Large intestine (tissue), 12 donors: ENCODE measurements at places on chromosomes 1 and 21.

DNA sequence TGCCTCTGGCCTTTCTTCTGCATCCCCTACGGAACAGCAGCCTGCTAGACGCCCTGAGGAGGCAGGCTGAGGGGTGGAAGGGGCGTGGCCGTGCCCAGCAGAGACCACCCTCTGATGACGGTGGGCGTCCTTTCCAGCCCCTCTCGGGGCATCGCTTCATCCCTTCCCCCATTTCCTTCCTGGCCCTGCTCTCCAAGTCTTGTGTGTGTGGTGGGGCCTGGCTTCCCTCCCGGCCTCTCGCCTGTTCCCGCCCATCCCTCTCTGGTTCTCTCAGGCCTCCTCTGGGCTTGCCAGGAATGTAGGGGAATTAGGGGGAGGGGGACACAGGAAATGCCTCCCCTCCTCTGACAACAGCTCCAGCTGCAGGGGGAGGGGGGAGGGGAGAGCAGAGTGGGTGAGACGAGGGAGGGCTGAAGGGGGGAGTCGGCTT lies 51.1 kb downstream of the SKI start:
- peaks cover 62% of the 10 kb centered on the region for H3K4me1 ChIP-seq
- no peak overlapping the region for H3K4me3 ChIP-seq
- peak; percentile 91 for DNase-seq
- peaks cover 16% of the 10 kb centered on the region for H3K36me3 ChIP-seq
- peak overlapping the region; percentile 75 for H3K27ac ChIP-seq

DNA sequence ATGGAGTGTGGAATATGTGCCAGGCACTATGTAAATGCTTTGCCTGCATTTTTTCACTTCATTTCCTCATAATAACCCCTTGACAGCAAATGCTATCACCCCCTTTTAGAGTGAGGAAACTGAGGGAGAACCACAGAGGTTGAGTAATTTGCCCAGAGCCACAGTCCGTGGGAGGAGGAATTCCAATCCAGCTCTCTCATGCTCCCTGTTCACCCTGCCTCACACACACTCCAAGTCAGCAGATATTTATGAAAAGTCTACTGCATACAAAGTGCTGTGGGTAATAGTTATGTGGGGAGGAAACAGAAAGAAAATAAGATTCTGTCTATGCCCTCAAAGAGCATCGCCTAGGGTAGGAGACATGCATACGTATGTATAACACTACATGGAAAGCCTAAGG lies 30.9 kb upstream of the RBM15 start:
- peaks cover 8% of the 10 kb centered on the region for H3K27me3 ChIP-seq
- no peak for DNase-seq
- peaks cover 3% of the 10 kb centered on the region for H3K4me1 ChIP-seq

GRCh38 chr1:26696654-26697430 lies 1.0 kb downstream of the ARID1A start:
- peaks cover 25% of the 10 kb centered on the region for H3K4me1 ChIP-seq
- H3K36me3 ChIP-seq = peaks cover 2% of the 10 kb centered on the region
- peak overlapping the region; percentile 57 for H3K4me3 ChIP-seq
- no peaks in the 10 kb centered on the region for H3K27me3 ChIP-seq
- peak overlapping the region; percentile 24 for H3K27ac ChIP-seq

GRCh38 chr1:112390775-112391602 lies 5.0 kb upstream of the CTTNBP2NL start:
- peaks cover 54% of the 10 kb centered on the region for H3K4me1 ChIP-seq
- no peaks in the 10 kb centered on the region for H3K27me3 ChIP-seq
- peak overlapping the region; percentile 49 for H3K4me3 ChIP-seq
- H3K27ac ChIP-seq = peak overlapping the region; percentile 83
- DNase-seq = peak; percentile 93

DNA sequence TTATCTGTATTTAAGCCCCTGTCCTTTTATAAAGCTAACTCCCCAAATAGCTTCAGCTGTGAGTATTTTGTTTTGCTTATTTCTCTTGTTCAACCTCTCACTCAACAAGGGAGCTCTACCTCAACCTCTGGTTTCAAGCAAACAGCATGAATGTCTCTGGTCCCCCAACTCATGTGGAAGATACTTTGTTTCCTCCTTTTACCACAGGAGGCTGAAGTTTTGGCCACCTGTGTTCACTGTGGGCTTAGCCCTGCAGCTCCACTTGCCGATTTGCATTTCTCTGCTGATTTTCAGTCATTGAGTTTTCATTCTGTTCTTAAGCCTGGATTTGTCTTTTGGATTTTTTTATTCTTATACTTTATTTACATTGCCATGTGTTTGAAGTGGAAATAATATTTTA lies 613.1 kb downstream of the USP25 start:
- H3K36me3 ChIP-seq = no peaks in the 10 kb centered on the region
- H3K4me3 ChIP-seq = no peak overlapping the region
- no peak for DNase-seq
- H3K27me3 ChIP-seq = no peaks in the 10 kb centered on the region
- no peaks in the 10 kb centered on the region for H3K4me1 ChIP-seq

DNA sequence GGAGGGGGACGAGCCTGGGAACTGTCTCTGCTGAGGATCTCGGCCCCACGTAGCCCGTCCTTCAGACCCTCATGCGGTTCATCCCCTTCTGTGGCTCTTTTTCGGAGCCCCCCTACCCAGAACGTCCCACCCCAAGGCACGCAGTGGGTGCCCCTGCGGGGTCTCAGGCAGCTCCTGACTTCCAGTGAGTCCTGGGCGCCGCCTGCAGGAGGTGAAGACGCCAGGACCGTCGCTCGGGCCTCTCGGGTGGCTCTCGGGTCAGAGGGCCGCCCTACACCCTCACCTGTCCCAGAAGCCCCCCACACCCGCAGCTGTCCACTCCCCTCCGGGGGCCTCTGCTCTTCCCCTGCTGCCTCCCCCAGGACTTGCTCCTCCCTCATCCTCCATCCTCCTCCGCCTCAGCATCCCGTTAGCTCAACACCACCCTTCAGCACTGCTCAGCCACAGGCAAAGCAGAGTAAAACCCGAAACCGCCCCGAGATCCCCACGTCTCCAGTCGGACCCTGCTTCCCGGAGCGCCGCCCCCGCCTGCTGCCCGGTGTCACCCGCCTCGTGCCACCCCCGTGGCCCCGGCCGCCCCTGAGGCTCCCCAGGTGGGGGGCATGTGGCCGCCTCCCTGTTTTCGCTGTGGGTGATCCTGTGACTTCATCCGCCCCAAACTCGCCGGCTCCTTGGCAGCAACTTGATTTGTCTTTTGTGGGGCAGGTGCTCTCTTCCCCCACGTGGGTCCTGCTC lies 13.3 kb upstream of the POFUT2 start:
- DNase-seq = no peak
- no peak overlapping the region for H3K4me3 ChIP-seq
- no peaks in the 10 kb centered on the region for H3K27me3 ChIP-seq
- H3K4me1 ChIP-seq = peaks cover 10% of the 10 kb centered on the region

DNA sequence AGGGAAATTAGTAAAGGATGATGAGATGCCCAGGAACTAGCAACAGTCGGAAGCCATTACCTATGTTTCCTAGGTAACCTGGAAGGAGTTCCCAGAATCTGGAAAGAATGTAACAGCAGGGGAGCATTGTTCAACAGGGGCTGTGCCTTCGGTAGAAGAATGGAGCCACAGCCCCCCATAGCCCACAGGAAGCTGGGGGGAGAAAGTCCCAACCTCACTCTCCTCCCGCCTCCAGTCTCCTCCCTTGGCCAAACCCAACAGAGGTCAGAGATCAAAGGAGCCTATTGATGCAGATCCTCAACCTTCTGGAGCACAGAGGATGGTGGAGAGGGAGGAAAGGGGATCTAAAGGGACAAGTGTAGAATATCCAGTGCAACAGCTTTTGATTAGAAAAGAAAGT lies 131.5 kb upstream of the SLC44A3 start:
- H3K27ac ChIP-seq = no peak overlapping the region

DNA sequence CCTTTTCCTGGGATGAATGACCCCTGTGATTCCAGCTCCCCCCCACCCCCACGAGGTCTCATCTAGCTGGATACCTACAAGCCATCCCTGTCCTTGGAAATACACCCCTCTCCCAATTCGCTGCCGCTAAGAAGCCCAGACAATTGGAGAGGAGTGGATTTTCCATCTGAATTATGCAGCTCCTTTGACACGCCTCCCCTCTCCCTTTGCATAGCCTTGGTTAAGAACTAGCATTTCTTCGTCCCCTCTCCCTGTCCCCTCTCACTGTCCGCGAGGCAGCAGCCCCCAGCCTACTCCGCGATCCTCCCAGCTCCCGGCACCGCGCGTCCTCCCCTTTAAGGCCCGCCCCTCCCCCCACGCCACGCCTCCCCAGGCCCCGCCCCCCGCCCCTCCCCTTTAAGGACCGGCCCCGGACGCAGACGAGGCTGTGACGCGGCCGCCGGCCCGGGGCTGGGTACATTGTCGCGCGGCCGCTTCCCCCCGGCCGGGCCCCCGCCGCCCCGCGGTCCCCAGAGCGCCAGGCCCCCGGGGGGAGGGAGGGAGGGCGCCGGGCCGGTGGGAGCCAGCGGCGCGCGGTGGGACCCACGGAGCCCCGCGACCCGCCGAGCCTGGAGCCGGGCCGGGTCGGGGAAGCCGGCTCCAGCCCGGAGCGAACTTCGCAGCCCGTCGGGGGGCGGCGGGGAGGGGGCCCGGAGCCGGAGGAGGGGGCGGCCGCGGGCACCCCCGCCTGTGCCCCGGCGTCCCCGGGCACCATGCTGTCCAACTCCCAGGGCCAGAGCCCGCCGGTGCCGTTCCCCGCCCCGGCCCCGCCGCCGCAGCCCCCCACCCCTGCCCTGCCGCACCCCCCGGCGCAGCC lies at the start of gene MAPKAPK2:
Gene MAPKAPK2 (plus strand): TSS at position 428 of the 856 bp plus-strand sequence. CDS start 325 bp downstream, at position 753.
- peaks cover 48% of the 10 kb centered on the region for H3K4me1 ChIP-seq
- peak; percentile 70 for DNase-seq
- peaks cover 3% of the 10 kb centered on the region for H3K36me3 ChIP-seq
- H3K27ac ChIP-seq = peak within 1 kb of the TSS; percentile 94
- H3K4me3 ChIP-seq = peak within 1 kb of the TSS; percentile 91
- H3K27me3 ChIP-seq = no peaks in the 10 kb centered on the region

DNA sequence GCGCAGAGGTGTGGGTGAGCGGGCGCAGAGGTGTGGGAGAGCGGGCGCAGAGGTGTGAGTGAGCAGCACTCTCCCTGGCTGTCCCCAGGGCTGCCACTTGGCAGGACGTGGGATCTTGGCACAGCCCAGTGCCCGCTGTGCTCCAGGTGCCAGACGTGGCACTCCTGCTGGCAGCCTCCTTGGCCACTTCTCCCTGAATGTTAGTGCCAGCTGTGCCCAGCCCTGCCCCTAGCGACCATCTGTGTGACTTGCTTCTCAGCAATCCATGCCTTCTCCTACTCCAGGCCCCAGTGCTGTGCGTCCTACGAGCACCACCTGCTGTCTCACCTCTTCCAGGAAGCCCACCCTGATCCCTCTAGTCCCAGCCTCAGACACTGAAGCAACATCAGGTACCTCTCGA lies 30.5 kb downstream of the KRTAP10-1 start:
- no peak overlapping the region for H3K4me3 ChIP-seq
- no peaks in the 10 kb centered on the region for H3K27me3 ChIP-seq
- H3K27ac ChIP-seq = no peak overlapping the region

GRCh38 chr1:30451532-30452125 lies 271.8 kb downstream of the MATN1 start:
- no peaks in the 10 kb centered on the region for H3K36me3 ChIP-seq
- no peaks in the 10 kb centered on the region for H3K27me3 ChIP-seq
- H3K4me1 ChIP-seq = no peaks in the 10 kb centered on the region
- H3K27ac ChIP-seq = no peak overlapping the region
- no peak overlapping the region for H3K4me3 ChIP-seq

DNA sequence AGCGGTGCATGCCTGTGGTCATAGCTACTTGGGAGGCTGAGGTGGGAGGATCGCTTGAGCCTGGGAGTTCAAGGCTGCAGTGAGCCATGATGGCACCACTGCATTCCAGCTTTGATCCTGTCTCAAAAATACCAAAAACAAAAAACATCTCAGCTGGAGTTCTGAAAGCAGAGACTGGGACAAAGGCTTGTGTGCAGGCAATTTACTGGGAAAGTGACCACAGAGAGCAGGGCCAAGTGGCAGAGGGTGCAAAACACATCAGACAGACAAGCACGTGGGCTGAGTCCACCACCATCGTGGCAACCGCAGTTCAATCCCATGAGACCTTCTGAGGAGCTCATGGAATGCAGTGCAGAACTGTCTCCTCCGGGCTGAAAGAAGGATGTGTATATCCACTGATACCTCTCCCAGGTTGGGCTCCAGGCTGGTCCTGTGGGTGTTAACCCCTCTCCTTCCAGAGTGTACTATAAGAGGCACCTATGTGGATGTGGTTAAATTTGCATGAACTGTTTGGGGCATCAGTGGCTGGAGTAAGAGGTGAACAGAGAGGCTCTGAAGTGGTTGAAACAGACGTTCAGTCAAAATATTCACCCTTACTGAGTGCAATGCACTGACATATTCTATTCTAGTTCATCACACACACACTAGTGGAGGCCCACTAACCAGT lies 10.8 kb downstream of the PIGP start:
- peaks cover 2% of the 10 kb centered on the region for H3K36me3 ChIP-seq
- peaks cover 7% of the 10 kb centered on the region for H3K4me1 ChIP-seq
- no peaks in the 10 kb centered on the region for H3K27me3 ChIP-seq
- no peak overlapping the region for H3K27ac ChIP-seq

GRCh38 chr1:231882333-231882732 lies 255.7 kb downstream of the DISC1 start:
- no peaks in the 10 kb centered on the region for H3K27me3 ChIP-seq
- no peak overlapping the region for H3K4me3 ChIP-seq
- H3K36me3 ChIP-seq = no peaks in the 10 kb centered on the region
- H3K27ac ChIP-seq = no peak overlapping the region

DNA sequence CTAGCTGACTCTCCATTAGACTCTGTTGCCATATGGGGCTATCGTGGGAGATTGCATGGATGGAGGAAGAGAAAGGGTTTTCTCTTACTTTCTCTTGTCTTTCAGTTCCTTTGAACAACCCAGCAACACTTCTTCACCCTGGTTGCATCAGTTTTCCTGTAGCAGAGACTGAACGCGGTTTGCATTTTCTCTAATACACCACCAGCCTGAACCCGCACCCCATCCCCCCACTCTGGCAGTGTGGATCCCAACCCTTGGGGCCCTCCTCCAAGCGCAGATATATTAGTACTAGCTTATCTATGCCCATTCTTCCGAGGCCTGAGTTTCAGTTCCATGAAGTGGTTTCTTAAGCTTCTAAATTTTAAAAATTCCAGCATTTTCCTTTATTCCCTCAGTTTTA lies 12.6 kb downstream of the DR1 start:
- no peak overlapping the region for H3K27ac ChIP-seq
- H3K4me1 ChIP-seq = no peaks in the 10 kb centered on the region
- no peaks in the 10 kb centered on the region for H3K27me3 ChIP-seq
- no peak overlapping the region for H3K4me3 ChIP-seq

- H3K4me3 ChIP-seq = no peak overlapping the region
- no peaks in the 10 kb centered on the region for H3K27me3 ChIP-seq
- no peaks in the 10 kb centered on the region for H3K4me1 ChIP-seq
- H3K36me3 ChIP-seq = no peaks in the 10 kb centered on the region
- H3K27ac ChIP-seq = no peak overlapping the region
Measured at GRCh38 chr1:4699376-4700301, 45.2 kb downstream of the AJAP1 start.

- no peaks in the 10 kb centered on the region for H3K27me3 ChIP-seq
- no peaks in the 10 kb centered on the region for H3K36me3 ChIP-seq
- DNase-seq = peak; percentile 49
- peak overlapping the region; percentile 99 for H3K27ac ChIP-seq
Measured at GRCh38 chr1:20787840-20788795, 1.0 kb upstream of the HP1BP3 start.

- no peaks in the 10 kb centered on the region for H3K27me3 ChIP-seq
Measured at GRCh38 chr1:107681001-107681479, 283.9 kb downstream of the VAV3 start.

GRCh38 chr1:45867697-45868348 lies 64.4 kb downstream of the MAST2 start:
- no peaks in the 10 kb centered on the region for H3K4me1 ChIP-seq
- H3K4me3 ChIP-seq = no peak overlapping the region
- H3K27ac ChIP-seq = no peak overlapping the region
- H3K27me3 ChIP-seq = no peaks in the 10 kb centered on the region
